ENCODE measurements at places on chromosomes 6 and 20.
A peak's percentile ranks its signal among the peaks of the same experiment; 100 is the strongest.

DNA sequence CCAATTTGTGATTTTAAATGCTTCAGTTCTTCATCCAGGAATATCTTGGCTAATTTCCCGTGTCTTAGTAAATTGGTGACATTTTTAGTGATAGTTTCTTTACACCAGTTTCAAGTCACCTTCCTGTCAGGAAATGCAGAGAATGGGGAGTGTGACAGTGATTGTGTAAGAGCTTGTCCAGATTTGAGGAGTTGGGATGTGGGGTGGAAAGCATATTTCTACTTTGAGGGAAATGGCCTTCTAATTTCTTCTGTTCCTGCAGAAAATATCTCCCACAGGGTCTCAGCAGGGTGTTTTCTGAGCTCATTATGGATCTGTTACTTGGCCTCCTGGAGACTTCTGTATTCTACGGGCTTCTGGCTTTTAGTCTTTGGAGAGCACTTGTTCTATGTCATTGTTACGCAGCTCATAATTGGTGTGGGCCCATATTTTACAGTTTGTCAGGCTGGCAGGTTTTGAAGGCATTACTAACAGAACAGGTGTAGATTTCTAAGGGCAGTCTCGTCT lies 65.6 kb downstream of the TMEM200A start:
- peak; percentile 90 for DNase-seq

GRCh38 chr6:128515550-128516513 lies 4.6 kb downstream of the PTPRK start:
- no peak for DNase-seq

DNA sequence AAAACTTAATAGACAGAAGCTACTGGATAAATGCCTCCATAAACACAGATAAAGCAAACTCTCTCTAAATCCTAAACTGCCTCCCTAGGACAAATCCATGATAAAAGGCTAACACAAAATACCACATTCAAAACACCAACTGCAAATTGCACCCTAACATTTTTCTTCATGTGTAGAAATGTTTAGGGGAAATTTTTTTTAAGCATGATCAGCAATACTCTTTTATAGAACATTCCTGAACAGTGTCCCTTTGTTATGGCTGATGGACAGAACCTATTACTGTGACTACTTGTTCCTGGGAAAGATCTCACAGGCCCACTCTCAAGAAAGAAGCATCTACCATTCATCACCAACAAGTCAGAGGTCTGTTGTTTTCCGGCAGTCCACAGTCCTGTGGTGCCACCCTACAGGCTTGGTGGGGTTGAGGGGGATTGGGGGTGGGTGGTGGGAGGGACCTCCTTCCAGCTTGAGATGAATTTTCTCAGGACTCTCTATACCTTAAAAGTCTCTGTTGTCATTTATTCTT lies 64.5 kb downstream of the DTNBP1 start:
- no peak for DNase-seq

DNA sequence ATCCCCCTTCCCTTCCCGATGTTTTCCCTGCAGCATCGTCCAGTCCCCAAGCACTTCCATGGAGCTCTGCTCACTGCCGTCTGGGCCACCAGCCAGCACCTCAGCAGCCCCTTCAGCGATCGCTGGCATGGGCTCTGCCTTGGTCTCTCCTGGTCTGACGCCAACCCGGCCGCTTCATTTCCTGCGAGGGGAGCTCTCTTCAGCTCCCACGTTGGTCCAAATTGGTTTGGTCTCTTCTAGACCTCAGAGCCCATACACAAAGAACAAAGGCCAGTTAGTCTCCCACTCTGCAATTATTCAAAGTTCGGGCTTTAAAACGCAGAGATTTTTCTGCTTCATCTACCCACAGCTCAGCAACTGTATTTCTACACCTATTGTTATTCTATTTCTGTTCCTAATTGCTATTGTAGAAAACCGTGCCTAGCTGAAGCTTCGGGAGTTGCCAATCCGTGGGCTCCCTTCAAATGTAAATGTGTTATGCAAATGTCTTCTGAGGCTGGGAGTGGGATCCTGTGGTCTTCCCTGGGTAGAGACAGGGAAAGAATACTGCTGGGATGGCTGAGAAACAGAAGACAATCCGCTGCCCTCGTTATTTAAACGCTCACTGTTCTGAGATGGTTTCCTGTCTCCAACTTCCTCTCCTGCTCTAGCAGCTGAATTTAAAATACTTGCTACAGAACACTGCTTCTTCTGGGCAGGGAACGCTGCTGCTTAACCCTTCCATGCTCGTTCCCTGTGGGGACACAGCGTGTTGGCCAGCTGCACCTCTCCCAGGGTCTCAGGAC lies 154.2 kb upstream of the QKI start:
- DNase-seq: no peak

GRCh38 chr6:139925894-139926641 lies 551.6 kb upstream of the CITED2 start:
- DNase-seq: no peak

DNA sequence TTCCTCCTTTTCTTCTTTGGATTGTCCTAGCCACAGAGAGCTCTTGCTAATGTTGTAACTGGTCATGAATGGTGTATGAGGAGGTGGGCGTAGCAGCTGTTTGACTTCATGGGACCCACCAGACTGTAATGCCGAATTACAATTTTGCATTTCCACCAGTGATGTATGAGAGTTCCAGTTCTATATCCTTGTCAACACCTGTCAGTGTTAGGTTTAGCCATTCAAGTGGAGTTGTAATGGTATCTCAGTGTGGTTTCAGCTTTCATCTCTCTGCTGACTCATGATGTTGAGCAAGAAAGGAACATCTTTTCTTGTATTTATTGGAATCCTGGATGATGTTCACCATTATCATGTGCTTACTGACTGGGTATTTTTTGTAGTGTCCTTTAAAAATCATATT lies 5.1 kb downstream of the IGF2R start:
- DNase-seq: no peak

DNA sequence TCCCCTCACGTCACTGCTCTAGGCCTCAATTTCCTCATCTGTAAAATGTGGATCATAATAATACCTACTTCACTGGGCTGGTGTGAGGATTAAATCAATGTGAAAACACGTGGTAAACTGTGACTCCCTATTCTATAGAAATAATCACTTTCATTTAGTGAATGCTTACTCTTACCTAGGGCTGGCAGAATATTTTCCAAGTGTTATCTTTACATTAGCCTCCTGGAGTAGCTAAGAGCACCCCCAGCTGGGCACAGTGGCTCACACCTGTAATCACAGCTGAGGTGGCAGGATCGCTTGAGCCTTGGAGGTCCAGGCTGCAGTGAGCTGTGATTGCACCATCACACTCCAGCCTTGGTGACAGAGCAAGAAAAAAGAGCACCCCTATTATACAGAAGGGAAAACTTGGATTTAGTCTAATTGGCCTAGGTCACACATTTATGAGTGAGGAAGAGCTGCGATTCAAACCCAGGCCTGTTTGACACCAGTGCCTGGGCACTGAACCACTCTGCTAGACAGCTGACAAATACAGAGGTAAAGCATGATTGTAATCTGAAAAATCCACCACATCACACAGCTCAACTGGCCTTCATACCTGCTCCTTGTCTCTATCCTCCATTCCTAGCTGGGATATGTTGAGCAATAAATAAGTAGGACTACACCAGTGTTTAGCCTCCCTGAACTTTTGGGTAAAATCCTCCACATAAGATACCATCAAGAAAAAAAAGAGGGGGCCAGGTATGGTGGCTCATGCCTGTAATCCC lies 1.4 kb upstream of the SNTA1 start:
- no peak for DNase-seq

DNA sequence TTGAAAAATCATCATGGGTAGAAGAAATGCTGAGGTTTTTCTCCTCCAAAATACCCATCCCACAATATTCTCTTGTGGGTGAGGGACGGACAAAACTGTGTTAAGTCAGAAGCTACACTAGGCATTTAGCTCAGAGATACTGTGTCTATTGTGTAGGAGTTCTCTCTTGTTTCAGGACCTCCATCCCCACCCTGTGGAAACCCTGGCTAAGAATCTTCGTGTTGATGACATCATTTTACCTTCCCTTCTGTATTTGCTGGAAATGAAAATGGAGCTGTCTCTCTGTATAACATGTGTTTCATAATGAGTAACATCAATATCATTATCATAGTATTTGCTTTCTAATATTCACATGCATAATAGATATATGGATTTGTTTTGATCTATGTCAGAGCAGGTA lies 1193.0 kb upstream of the CITED2 start:
- no peak for DNase-seq

DNA sequence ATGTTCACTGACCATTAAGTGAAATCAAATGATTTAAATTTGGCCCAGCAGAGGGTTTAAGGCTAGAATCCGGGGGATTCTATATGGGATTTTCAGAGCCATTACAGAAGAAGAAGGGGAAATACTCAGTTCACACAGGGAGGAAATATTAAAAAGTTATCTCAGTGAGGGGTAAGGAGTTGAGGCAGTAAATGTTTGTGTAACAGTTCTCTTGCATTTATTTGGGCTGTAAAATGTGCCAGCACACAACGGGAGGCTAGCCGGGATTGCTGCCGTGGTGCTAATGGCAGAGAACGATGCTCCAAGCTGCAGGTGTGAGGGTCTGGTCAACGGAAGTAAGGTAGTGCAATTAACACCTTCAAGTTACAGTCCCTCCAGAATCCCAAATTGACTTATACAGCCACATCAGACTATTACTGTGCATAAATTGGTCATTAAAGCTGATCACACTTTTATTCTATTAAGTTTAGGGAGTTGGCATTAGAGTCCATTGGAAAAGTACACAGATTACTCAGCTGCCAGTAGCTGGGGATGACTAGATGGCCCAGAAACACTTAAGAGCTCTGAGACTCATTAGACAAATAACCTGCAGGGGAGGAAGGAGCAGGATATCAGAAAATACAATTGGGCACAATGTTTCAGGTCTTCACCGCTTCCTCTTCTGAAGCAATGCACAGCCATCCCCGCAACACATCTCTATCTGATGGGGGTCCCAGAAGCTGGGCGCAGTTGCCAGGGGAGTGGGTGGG lies 31.3 kb downstream of the PPP1R3G start:
- no peak for DNase-seq

DNA sequence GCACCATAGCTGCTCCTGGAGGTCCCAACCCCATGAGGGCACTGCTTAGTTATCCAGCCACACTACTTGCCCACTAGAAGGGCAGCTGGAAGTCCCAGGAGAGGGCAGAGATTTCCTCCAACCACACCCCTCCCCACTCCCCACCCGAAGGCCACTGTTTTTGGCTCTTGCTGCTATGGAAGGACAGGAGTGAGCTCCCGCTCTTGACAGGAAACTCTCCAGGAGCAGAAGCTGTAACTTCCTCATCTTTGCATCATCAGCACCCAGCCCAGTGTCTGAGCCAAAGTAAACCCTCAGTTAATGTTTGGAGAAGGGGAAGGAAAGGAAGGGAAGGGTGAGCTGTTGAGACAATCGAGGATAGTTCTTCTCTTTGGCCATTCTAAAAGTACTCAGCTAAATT lies 120.7 kb downstream of the MTFR2 start:
- DNase-seq: no peak

- no peak for DNase-seq
Observed at GRCh38 chr6:48177786-48178185, 66.8 kb upstream of the PTCHD4 start.

- no peak for DNase-seq
Observed at GRCh38 chr6:81859884-81860283, 107.4 kb upstream of the TENT5A start.

GRCh38 chr6:40973304-40973703 lies 65.7 kb downstream of the UNC5CL start:
- no peak for DNase-seq

DNA sequence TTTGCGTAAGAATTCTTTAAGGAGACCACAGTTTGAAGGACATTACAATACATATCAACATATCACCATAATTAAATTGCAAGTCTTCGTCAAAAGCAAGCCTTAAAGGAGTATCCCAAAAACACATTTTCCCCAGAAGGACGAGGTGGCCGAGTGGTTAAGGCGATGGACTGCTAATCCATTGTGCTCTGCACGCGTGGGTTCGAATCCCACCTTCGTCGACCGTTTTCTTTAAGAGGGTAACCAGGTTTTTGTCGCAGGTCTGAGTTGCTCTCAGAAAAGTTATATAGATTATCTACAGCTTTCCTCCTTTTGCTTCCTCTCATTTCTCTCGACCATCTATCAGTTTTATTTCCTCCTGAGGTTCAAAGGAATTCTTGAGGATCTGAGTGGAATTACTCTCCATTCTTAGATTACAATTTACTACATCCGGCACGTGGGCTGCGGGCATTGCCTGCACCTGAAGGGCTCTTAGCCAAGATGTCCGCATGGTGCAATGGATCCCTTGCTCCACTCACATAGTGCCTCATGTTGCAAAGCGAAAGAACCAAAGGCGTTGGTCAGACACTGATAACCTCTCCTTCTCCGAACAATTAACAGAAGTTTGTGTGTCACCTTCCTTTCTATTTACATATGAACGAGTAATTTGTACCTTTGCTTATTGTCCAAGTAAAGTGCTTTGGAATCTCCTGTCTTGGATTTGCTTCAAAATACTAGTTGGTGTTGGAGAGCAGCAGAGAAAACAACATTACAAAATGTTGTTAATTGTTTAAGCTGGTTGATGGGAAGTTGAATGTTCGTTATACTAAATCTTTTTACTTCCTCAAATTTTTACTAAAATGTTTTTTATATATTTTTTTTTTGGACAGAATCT lies 14.0 kb downstream of the POM121L2 start:
- no peak for DNase-seq

GRCh38 chr6:43947860-43948259 lies 177.8 kb downstream of the VEGFA start:
- no peak for DNase-seq

DNA sequence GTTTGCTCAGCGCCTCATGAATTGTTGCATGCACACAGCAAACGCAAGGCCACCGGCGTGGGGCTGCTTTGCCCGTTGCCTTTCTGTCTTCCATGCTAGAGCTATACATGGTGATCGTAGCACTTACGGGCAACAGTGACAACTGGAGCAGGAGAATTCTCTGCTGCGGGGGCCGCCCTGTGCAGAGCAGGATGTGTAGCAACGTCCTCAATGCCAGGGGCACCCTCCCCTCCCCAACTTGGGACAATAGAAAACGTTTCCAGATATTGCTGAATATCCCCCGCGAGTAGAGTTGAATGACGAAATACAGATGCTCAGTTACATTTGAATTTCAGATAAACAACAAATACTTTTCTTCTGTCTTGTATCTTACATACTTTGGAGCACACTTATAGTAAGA lies 198.7 kb downstream of the TFAP2C start:
- DNase-seq: no peak

GRCh38 chr6:40398810-40399477 lies 188.2 kb downstream of the LRFN2 start:
- no peak for DNase-seq

GRCh38 chr6:35055891-35056290 lies 85.2 kb downstream of the TCP11 start:
- no peak for DNase-seq

DNA sequence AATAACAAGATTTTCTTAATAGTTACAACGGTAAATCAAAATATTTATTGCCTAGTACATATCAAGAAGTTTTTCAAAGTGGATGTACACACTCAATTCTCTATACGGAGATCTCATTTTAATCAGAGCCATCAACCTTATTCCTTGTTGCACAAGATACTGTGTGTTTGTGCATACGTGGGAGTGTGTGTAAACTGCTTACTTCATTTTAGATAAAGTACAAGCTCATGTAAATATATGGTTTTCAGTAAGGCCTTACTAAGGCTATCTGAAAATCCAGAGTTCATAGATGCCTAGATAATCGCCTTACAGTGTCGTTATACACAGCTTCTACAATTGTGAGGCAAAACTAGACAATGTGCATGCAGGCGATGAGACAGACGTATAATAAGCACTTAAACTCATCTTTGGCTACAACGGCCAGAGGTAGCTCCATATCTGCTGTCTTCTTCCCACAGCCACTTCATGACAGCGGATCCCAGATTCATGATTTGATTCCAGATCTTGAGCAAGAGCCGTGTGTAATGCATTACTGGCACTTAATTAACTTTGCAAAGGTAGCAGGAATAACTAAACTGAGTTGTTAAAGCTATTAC lies 2.5 kb downstream of the PERP start:
- no peak for DNase-seq

All from SK-N-MC (cell line).